ENCODE measurements at places on chromosomes 11 and 22.
A peak's percentile ranks its signal among the peaks of the same experiment; 100 is the strongest.

- no peak for DNase-seq
These were observed 73.8 kb upstream of the HTATIP2 start for GRCh38 chr11:20289732-20290131.

GRCh38 chr22:19959043-19959586 lies 17.5 kb upstream of the TXNRD2 start:
- DNase-seq: no peak

- DNase-seq: peak; percentile 22
These were observed 37.2 kb upstream of the ETS1 start for GRCh38 chr11:128624269-128625175.

DNA sequence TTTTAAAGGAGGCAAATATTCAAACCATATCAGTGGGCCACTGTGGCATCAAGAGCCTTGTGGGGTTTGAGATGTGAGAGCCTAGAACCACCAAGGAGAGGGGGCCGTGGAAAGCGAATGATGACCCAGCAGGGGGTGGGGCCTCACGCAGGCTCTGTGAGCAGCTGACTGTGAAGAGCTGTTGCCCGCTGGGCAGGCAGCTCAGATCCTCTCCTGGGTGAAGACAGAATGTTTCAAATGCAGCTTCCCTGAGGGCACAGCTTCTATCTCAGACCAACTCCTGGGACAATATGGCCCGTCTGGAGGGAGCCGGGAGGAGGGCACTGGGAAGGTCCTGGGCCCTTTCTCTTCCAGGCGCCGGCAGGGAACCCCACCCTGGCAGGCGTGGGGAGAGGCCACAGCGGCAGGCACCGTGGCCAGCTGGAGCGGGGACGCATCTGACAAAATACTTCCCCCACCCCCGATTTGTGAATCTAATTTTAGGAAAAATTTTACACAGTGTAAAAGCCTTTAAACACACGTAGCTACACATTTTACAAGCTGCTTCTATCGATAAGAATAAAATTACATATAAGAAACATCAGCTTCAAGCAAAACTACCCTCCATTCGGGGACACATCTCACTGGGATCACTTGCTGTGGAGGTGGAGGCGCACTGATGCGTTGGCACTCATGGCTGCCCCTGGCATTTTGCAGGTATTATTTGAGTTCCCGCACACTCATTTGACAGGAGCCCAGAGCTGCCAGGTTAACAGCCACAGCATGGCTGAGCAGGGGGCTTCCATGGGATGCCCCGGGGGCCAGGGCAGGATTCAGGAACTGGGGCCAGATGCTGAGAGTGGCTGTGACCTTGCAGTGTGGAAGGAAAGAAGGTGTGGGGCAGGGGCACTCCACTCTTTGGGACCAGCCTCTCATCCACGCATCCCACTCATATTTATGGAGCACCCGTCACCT lies 40.3 kb downstream of the PARVG start:
- no peak for DNase-seq

DNA sequence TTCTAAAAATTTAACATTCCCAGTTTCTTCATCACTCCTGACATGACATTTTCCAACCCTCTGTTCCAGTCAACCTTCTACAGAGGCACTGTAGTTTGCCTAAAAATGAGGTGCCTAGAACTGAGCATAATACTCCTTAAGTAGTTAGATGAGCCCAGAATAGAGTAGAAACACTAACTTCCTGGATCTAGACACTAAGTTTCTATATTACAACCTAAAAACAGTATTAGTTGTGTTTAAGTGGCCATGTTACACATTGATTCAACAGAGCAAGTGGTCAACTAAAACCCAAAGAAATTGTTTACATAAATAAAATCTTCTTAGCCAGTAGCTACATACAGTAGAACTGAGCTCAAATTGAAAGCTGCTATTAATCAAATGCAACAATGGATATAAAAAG lies 1.3 kb downstream of the HPS5 start:
- no peak for DNase-seq

- no peak for DNase-seq
These were observed 209.1 kb downstream of the KIRREL3 start for GRCh38 chr11:126791446-126791845.

- DNase-seq: no peak
These were observed 863.6 kb downstream of the FAM181B start for GRCh38 chr11:81870066-81870412.

GRCh38 chr11:74819400-74819799 lies 70.8 kb downstream of the RNF169 start:
- no peak for DNase-seq

DNA sequence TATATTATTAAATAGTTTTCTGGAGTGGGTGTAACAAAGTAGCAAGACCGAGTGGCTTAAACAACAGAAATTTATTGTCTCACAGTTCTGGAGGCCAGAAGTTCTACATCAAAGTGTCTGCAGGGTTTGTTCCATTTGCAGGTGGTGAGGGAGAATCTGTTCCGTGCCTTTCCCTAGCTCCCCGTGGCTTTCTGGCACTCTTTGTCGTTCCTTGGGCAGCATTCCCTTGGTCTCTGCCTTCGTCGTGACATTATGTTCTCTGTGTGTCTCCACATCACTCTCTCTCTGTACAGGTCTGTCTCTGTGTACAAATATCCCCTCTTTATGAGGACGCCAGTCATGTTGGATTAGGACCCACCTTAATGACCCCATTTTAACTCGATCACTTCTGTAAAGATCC lies 38.2 kb downstream of the LDLRAD3 start:
- DNase-seq: no peak

DNA sequence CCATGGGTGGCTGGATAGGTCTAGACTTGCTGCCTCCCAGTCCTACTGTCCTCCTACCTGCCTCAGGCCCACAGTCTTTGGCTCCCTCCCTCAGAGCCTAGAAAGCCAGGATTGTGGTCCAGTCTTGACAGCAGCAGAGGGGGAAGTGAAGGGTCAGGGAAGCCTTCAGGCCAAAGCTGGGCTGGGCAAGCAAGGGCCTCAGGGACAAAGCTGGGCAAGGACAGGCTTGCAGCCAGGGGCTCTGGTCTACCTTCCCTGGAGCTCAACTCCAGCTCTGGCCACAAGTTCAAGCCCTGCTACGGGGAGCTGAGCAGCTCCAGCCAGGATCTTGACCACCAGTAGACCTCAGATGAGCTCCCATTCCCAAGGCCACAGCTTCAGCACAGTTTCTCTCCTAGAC lies 14.9 kb downstream of the LMO1 start:
- DNase-seq: no peak

- DNase-seq: no peak
These were observed 17.3 kb downstream of the TSPAN18 start for GRCh38 chr11:44743959-44744557.

DNA sequence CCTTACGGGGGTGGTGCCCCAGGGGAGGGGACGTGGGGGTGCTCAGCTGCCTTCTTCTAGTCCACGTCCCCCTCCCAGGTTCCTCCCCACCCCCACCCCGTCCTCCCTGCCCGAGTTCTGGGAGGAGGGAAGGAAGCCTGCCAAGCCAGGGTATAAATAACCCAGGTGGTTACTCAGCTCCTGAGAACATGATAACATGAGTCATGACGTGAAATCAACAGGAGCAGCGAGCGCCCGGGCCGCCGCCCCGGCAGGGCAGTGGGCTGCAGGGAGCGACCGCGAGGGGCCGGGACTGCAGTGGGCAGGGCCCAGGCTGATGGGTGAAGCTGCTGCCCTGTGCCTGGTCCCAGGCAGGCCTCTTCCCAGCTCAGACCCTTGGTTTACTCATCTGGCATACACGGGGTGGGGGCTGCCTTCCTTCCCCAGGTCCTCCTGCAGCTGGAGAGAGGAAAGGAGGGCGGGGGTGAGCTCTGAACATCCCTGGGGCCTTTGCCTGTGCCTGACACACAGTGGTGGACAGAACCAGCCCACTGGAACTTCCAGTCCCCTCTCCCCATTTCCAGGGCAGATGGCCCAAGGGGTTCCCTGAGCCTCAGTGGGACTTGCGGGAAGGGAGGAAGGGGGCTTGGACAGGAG lies 8.8 kb upstream of the PDGFB start:
- DNase-seq: no peak

DNA sequence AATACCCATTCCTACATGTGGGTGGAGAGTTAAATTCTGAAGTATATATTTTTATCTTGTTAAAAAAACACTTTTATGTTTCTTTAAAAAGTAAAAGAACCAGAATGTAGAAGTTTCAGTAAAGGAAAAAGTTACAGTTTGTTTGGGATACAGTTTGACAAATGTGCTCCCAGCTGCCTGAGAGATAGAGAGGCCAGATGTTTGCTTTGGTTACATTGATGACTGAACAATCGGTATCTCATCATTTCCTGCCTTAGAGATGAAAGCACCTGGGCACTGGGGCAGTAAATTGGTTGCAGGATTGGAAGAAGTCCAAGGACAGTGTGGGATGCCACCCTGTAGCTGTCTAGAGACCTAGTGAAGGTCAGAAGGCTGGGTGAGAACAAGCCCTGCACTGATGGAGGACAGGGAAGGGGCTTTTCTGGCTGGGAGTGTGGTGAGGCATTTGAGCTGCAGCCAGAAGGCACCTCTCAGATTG lies 16.6 kb downstream of the MED15 start:
- no peak for DNase-seq

DNA sequence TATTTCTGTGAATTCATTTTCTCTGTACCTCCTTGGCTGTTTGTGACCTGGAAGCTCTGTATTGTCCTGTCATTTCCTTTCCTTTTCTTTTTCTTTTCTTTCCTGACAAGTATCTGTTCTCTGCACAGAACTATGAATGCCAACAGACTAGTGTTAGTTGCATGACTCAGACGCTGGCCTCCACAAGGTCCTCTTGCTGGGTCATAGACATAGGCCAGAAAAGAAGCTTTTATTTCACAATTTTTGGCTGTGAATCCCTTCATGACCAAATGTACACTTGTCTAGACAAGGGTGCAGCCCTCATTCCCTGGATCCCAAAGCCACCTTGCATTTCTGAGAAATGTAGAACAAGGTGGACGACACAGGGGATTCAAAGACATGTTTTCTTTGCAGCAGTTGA lies 104.1 kb upstream of the MTNR1B start:
- no peak for DNase-seq

GRCh38 chr11:86524620-86525352 lies 147.6 kb downstream of the ME3 start:
- no peak for DNase-seq

DNA sequence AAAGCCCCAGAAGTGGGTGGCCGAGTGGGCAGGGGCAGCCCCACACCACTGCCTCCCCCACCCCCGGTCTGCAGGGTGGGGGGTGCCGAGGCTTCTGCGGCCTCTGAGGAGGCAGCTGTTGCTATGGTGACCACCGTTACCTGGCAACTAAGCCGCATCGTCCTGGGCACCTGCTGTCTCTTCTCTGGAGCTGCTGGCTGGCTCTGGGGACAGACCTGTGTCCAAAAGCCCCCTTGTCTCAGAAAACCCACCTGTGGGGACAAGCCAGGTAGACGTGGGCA lies 79.9 kb upstream of the PRR5 start:
- no peak for DNase-seq

- no peak for DNase-seq
These were observed 146.8 kb downstream of the ENTHD1 start for GRCh38 chr22:39746600-39747262.

Data from stimulated activated CD8-positive, alpha-beta memory T cell treated with anti-CD3 and anti-CD28 coated beads, Interleukin-7, amount 100 ng/mL, for 1 hour (primary cell).